ENCODE measurements at places on chromosomes 3 and 15.

DNA sequence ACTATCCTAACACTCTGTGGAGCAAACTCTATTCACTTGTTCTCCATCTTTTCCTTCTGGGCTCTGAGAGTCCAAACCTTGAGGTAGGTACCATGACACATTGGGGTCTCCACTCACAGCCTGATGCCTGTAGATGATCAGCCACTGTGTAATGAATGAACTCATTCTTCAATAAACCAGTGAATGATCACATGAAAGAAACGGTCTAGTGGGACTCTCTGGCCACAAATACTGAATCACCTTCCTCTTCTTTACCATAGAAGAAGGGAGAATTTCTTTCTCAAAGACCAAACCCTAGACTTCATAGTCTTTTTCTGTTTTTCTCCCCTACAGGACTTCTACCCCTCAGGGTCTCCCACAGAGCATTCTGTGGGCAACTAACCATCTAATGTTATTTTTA is 20.5 kb upstream of the ABHD2 start:
- no peak for DNase-seq

- peak; percentile 27 for DNase-seq
Measured at GRCh38 chr3:172675441-172676193, 35.2 kb downstream of the NCEH1 start.

GRCh38 chr3:130946882-130947281 is 53.0 kb downstream of the ATP2C1 start:
- DNase-seq = no peak

DNA sequence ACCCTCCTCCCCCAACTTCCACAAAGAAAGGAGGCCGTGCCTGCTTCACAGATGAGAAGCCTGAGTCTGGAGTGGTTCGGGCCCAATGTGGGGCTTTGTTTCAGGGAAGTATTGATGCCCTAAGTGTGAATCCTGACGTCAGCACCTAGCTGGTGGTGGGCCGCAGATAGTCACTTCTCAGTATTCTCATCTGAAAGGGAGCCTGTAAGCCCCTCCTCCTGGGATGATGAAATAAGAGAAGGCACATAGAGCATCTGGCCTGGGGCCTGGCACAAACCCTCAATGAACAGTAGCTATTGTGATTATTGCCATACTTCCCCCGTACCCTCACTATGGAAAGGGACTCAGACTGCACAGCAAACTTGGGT is 24.8 kb downstream of the LINGO1 start:
- peak; percentile 29 for DNase-seq

GRCh38 chr15:91857772-91858171 is 4.3 kb downstream of the SLCO3A1 start:
- no peak for DNase-seq

GRCh38 chr3:183428447-183429211 is at the start of gene MCF2L2:
Gene MCF2L2 (minus strand): TSS chr3:183428619. CDS start chr3:183427977, 642 bp downstream.
- DNase-seq = no peak

DNA sequence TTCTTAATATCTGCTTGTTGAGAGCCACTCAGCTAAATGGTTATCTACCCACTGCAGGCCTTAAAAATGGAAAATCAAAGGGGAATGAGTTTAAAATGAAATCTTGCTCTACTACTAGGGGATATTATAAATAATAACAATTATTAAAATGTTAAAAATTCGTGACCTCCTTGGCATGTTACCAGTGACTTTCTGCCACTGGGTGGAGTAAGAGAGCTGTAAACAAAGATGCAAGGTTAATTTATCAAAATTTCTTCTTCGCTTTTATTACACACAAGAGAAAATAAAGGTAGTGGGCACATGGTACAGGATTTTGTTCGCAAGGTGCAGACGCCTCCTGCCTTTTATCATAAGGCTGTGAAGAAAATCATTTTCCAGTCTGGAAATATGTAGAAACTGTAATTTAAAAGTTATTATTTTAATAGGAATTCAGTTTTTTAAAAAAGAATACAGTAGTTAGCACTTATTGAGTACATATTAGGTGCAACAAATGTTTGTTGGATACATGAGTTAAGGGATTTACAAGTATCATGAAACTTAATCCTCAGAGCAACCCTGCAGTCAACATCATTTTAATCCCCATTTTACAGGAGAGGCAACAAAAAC is 272.6 kb downstream of the SUCLG2 start:
- DNase-seq = no peak

GRCh38 chr3:33791477-33792166 is 6.8 kb upstream of the PDCD6IP start:
- no peak for DNase-seq

DNA sequence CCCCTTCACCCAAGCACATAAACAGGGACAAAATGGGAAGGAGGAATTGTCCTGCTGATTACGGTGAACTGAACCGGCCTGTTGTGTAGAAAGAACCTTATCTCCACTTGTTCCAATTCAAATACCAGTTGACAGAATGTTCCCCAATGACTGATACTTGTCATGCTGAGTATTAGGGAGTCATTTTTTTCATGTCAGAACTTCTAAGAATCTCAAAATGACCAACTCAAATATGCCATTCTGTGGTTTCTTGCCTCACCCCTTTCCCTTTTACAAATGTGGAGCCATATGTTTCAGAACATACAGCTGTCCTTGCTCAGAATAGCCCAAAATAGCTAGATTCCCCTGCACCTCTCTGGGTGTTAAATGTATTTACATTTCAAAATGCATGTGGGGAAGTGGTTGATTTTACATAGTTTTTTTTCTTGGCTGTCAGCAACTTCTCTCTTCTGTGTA is 405.9 kb upstream of the TBL1XR1 start:
- DNase-seq = no peak

- no peak for DNase-seq
Measured at GRCh38 chr15:94943888-94944287, 712.5 kb downstream of the MCTP2 start.

DNA sequence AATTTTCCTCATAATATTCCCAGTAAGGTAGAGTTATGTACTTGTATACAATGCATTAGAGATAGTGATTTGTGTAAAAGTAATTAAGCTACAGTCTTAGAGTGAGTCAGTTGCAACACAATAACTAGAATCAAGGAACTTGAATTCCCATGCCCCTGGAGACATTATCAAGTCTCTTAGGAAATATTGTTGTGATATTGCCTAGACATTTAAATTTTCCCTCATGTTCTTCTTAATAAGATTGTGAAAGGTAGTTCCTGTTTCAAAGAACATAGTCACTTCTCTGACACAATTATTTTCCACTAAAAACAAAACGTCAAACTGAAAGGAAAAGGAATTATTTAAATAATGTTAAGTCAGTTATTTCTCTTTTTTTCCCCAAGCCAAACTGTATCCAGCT is 13.0 kb upstream of the ATP1B3 start:
- no peak for DNase-seq

DNA sequence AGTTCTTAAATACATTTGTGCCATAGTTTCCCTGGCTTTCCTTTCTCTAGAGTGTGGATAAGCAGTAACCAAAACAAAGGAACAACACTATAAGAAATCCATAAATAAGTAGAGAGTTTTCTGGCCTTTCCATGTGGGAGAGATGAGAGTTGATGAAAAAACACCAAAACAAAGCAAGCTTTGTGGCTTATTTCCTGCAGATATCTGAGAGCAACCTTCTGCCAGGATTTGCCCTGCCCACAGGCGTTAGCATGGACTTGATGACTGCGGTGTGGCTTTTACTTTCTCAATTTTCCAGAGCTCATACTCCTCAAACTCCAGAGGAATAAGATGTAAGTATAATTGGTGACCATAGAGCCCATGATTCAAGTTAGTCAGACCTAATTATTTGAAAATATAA is 194.9 kb downstream of the RAP2B start:
- DNase-seq = no peak

GRCh38 chr3:182973047-182973446 is 7.3 kb downstream of the DCUN1D1 start:
- no peak for DNase-seq

DNA sequence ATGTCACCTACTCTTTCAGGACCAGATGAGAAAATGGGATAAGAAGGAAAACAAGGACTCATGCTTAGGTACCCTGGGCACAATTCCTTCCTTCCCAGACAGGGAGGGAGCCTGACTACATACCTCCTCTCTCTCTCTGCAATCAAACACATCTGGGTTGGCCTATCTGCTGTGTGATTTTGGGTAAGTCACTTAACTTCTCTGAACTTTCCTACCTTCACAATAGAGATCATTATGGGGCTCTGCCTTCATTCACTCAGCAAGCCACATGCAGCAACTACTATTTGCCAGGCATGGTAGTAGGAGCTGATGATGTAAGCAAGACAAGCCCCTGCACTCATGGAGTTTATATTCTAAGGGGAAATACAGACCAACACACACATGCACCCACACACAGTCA is 251.2 kb downstream of the SHQ1 start:
- no peak for DNase-seq

GRCh38 chr15:63094495-63094931 is 27.1 kb upstream of the LACTB start:
- DNase-seq = no peak

GRCh38 chr3:122956693-122957455 is 70.7 kb downstream of the SEMA5B start:
- DNase-seq = no peak

- DNase-seq = no peak
Measured at GRCh38 chr3:36434687-36435426, 54.6 kb downstream of the STAC start.

- no peak for DNase-seq
Measured at GRCh38 chr15:25783134-25783533, 80.0 kb downstream of the ATP10A start.

DNA sequence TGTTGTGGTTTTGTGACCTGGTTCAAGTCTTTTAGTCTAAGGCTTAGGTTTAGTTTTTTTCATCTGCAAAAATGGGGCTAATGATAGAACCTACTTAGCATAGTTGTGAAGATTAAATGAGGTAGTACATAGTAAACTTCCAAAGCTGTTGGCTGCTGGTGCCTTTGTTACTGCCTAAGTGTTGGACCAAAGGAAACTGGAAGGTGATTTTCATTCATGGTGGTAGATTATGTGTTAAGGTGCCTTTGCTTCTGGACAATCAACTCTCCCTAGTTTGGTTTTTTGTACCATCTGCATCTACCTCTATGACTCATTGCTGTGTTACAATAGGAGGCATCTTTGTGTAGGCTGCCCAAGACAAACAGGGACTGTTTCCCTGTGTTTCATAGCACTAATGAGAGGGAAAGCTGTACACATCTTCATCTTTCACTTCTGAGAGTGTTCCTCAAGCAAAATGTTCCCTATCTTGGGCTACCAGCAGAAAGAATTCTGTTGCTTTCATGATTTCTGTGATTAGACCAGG is 3.2 kb downstream of the MAP2K1 start:
- DNase-seq = no peak

DNA sequence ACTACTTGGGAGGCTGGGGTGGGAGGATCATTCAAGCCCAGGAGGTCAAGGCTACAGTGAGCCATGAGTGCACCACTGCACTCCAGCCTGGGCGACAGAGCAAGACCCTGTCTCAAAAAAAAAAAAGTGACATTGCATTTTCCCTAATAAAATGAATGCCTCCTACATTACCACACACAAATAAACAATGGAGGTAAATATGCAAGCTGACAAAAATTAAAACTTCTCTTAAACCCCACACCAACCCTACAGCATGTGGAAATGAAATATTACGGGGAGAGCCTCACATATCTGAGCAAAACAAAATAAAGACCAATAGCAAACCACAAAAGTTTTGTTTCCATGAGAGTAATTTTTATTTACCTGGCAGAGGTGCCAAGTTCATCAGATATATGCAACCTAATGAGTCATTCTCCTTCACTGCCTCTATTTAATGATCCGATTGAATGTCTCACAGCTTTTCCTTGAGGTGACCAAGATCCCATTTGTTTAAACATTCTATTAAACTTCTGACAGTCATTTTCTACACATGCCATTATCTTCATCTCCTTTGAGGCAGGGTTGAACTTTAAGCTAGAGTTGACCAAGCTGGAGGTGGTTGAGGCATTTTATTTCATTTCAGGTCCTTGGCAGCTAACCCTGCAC is 9.4 kb upstream of the CAV3 start:
- DNase-seq = no peak

DNA sequence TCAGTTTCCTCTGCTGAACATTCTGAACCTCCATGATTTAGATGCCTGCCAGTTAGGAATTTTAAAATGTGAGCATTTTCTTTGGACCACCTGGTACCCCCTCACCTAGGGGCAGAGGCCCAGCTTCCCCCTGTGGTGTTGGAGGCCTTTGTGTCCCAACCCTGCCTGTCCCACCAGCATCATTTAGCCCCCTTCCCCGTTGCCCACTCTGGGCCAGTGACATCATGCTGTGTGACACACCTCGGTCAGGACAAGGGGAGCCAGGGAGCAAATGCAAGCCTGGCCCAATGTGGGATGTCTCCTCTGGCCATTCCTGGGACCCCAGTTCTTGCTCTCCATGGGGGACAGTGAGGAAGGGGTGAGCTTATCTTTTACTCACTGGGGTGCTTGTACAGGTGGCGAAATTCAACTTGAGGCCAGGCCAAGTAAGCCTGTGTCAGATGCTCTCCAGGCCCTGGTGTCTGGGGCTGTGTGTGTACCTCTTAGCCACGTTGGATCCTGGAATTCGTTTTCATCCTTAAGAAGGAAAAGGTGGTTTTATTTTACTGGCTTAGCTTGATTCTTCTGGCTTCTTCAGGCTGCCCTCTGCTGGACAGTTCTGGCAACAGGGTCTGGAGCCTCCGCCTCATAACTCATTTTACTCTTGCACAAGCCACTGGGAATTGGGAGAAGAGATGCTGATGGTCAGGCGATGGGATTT is 49.7 kb upstream of the MYZAP start:
- no peak for DNase-seq

DNA sequence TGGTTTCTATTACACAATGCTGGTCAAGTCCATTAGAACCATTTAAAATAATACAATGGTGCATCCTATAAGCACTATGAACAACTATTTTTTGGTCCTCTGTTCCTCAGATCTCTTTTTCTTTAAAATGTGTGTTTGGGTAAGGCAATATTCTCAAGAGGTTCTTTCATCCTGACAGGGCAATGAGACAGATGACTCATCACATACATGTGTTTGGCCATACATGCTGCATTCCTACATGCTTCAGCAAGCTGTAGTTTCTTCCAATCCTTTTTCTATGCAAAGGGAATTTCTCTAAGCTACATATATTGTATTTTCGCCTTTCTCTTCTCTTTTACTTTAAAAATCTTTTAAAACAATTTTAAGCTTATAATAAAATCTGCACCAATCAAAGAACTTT is 52.7 kb downstream of the OTOL1 start:
- no peak for DNase-seq

GRCh38 chr3:123370819-123371218 is 78.1 kb downstream of the ADCY5 start:
- DNase-seq = no peak

DNA sequence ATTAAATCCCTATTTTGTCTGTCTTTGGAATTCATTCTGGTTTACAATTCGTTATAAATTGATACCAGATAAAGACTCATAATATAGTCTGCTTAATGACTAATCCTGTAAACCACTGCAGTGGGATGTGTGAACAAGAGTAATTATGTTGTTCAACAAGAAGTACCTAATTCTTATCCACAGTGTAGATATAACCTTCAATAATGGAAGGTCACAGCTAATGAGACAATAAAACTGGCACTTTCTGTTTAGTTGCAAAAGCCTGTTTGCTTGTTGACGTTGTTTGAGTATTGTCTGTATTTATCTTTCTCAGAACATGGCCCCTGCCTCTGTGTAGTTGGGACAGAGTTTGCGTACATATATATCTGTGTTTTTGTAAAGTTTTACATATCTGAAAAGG is 26.7 kb downstream of the PIAS1 start:
- DNase-seq = no peak

All from NCI-H1436 treated with DMSO at 0.1 percent for 48 hours (cell line).